ENCODE measurements at places on chromosomes 5 and 9.

DNA sequence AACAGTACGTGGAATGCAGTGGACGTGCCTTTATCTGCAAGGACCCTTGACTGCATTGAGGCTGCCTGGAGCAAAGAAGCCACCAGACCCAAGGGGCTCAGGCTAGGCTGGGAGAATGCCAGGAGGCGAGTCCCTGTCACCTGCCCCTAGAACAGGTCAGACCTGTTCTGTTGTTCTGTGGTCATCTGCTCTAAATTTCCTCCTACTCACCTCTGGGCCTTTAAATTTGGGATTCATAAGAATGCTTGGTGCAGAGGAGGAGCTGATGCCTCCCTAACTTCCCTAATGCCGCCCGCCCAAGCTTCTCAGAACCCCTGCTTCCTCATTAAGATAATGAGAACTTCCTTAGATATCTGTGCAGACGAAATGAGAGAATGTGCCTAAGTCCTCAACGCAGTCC lies 32.0 kb downstream of the DAPK1 start:
- no peak for DNase-seq

DNA sequence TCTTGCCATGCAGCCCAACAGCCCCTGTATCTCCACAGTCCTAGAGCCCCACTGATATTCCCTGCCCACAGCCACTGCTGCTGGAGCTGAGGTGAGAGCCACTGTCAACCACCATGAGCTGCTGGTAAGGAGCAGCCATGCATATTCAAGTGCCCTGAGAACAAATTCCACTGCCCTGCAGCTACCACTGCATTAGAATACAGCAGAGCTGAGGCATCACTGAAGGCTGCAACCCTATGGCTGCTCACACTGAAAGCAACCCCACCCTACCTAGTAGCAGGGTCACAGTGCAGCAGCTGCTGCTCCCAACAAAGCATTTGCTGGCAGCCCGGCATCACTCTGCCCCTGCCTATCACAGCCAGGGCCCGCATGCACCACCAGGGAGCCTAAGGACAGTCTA lies 68.6 kb downstream of the SKIC3 start:
- DNase-seq: no peak

GRCh38 chr5:151214614-151215545 lies 9.0 kb downstream of the CCDC69 start:
- DNase-seq: no peak

DNA sequence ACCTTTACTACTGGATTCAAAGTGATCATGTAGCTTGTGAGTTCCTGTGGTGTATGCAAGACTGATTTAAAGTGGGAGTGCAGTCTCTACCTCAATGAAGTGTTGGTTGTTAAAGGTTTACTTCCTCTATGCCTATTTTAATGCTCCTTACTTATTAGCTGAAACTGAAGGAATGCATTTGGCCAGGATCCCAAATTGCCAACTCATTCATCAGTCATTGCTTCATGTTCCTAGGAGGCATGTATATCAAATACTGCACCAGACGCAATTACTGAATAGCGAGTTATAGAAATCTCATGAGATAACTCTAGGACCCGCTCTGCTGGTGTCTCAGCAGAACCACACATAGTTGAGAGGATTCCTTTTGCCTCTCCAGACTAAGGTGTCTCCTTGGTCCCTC lies 143.0 kb upstream of the RPS23 start:
- no peak for DNase-seq

DNA sequence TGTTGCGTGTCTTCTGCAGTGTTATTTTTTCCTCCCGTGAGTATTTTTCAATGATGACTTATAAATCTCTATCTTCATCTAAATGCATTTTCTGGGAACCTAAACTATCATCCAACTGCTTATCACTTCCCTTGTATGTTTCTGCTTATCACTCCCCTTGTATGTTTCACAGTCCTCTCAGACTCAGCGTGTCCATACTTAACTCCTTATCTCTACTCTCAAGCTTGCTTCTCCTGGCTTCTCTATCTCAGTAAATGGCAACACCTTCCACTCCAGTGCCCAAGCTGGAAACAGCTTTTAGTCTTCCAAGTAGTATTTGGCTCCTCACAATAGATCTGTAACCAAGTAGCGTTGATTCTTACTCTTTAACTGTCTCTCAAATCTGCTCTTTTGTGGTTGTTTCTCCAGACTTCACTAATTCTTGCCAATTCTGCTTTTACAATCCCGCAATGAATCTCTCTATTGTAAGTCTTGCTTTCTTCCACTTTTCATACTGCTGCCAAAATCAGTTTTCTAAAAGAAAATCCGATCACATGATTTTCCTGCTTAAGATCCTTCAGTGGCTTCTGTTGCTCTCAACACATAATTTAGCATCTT lies 33.8 kb upstream of the TXNDC8 start:
- DNase-seq: no peak

- no peak for DNase-seq
Observed at GRCh38 chr5:72608297-72608696, 101.1 kb upstream of the ZNF366 start.

- no peak for DNase-seq
Observed at GRCh38 chr5:173800340-173800739, 87.8 kb upstream of the CPEB4 start.

GRCh38 chr5:51138164-51138563 lies 245.1 kb upstream of the ISL1 start:
- DNase-seq: no peak

Measured in NCI-H2081 treated with DMSO at 0.1 percent for 48 hours (cell line).